ENCODE measurements at places on chromosomes 4 and X. TPM values are rescaled to one million over a fixed set of nuclear protein-coding genes. Genes with fewer than 3 reads are reported as not detected.

The TCEAL6 gene
- not detected for total RNA-seq

GRCh38 chrX:19787305-19787815 lies 100.0 kb downstream of the SH3KBP1 start:
- DNase-seq, result no peak

DNA sequence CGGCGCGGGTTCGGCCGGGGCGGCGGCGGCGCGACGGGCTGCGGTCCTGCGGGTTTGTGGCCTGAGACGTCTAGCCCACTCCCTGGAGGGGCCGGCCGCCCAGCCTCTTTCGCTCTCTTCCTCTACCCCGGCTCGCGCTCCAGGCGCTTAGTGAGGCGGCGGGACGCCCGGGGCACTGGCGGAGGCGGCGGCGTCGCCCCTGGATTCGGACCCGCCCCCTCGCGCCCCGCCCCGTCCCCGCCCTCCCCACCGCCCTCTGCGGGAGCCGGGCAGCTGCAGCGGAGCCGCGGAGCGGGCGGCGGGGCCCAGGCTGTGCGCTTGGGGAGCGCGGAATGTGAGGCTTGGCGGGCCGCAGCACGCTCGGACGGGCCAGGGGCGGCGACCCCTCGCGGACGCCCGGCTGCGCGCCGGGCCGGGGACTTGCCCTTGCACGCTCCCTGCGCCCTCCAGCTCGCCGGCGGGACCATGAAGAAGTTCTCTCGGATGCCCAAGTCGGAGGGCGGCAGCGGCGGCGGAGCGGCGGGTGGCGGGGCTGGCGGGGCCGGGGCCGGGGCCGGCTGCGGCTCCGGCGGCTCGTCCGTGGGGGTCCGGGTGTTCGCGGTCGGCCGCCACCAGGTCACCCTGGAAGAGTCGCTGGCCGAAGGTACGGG lies at the start of gene BMP2K:
BMP2K (plus strand) TSS at position 272 of the 650 bp plus-strand sequence; CDS start at position 466, 194 bp downstream.
- DNase-seq, result no peak

The MFAP3L gene
- total RNA-seq, result 1.9 TPM

DNA sequence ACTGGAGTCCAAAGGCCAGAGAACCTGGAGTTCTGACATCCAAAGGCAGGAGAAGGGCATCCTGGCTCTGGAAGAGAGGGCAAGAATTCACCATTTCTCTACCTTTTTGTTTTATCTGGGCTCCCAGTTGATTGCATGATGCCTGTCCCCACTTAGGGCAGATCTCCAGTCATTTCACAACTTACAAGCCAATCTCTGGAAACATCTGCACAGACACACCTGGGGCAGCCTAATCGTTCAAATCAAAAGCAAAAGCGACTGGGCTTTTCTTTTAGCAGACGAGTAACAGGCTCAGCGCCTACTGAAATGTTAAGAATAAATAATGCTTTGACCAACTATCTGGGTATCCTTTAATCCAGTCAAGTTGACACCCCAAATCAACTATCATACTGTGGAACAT lies 136.0 kb upstream of the NPY2R start:
- no peak for DNase-seq

- no peak for DNase-seq
Measured at GRCh38 chr4:178233906-178234305, 791.7 kb upstream of the AGA start.

The H2BW2 gene
- total RNA-seq, result not detected

Data from Caki2 (cell line).